ENCODE measurements at places on chromosomes 1 and 21.

DNA sequence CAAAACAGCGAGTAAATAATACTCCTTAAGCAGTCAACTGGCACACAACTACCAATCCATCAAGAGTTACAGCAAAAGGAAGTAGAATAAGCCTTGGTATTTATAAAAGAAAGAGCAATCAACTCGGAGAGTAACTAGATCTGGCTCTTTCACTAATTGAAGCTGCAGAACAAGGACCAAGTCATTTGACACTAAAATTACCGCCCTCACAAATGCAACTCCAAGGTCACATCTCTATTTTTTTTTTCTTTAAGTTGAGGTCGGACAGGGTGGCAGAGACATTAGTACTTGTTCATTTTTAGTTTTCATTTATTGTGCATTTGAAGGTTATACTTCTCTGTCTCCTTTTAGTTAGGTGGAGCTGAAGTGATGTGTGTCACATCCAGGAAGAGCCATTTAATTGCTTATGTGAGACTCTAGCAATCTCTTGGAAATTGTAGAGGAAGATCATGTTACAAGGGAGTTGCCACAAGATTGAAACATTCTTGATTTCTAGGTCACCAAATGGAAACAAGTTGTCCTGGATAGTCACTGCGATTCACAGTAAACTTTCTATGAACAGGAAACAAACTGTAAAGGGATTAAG, 138.1 kb upstream of the ADAMTS5 start:
- DNase-seq = no peak

- no peak for DNase-seq
Measured at GRCh38 chr1:12477936-12478611, 139.9 kb downstream of the DHRS3 start.

- DNase-seq = peak; percentile 31
Measured at GRCh38 chr1:236608930-236609726, 4.8 kb upstream of the HEATR1 start.

- no peak for DNase-seq
Measured at GRCh38 chr21:35057428-35057827, 8.3 kb upstream of the RUNX1 start.

DNA sequence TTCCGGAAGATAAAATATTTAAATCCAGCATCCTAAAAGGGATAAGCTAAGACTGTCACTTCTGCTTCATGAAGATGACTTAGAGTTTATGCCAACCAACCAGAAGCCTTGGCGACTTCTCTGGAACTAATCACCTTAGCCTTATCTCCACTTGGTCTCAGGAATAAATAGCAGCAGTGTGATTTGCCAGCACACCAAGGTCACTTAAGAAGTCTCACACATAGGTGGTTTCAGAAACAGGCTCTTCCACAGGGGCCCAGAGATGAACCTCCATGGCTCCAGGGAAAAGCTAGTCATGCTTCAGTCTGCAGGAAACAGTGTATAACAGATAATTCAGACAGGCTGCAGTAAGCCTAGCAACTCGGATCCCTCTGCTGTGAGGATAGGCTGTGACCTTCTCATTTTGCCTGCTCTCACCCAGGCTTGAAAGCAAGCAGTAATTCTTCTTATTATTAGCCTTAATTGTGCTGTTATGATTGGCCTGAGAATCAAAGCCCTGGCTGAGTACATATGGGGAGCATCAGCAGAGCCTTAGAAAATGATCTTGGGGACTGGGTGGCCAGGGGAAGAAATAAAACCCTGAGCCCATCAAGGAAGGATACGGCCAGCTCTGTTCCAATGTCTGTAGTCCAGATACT, 84.7 kb downstream of the WLS start:
- DNase-seq = no peak

GRCh38 chr1:190477762-190478148, at the start of gene BRINP3:
BRINP3 (minus strand) TSS chr1:190477864.
- no peak for DNase-seq

- DNase-seq = peak; percentile 66
Measured at GRCh38 chr1:165403835-165404482, 41.0 kb downstream of the RXRG start.

- DNase-seq = no peak
Measured at GRCh38 chr1:193070942-193071341, 11.5 kb downstream of the RO60 start.

- no peak for DNase-seq
Measured at GRCh38 chr1:39979654-39980053, 24.7 kb downstream of the MFSD2A start.

DNA sequence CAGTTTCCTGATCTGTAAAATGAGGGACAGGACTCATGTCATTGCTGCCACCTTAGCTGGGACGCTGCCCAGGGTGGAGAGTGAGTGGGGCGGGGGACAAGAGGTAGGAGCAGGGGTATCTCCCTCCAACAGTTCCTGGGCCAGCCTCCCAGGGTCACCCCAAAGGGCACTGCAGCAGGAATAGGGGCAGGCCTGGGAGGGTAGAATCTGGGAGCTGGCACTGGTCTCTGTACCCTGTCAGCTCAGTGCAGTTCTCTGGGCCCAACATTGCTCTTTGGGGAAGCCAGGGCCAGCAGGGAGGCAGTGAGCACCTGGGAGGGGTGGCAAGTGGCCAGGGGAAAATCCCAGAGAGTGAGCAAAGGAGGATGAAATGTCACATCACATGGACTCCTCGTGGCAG, 55.8 kb downstream of the ELK4 start:
- no peak for DNase-seq

- DNase-seq = no peak
Measured at GRCh38 chr1:224535641-224536040, 80.5 kb upstream of the CNIH3 start.

- DNase-seq = no peak
Measured at GRCh38 chr21:37249112-37249904, 17.8 kb downstream of the VPS26C start.

DNA sequence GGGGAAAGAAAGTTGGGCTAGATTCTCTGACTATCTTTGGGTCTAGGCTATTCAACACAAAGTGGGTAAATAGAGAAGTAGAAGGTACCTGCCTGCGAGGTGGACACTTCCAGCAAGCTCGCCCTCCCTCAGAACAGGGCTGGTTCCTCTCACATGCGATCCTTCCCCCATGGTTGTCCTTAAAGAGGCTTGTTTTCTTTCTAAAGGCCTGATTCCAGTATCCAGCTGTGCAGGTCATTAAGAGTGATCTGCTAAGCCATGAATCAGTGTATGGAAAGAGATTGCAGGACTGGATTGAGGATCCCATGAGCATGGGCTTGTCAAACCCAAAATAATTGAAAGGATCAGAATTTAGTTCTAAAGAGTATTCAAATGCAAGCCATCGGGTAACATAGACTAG, 189.0 kb downstream of the URB2 start:
- DNase-seq = no peak

DNA sequence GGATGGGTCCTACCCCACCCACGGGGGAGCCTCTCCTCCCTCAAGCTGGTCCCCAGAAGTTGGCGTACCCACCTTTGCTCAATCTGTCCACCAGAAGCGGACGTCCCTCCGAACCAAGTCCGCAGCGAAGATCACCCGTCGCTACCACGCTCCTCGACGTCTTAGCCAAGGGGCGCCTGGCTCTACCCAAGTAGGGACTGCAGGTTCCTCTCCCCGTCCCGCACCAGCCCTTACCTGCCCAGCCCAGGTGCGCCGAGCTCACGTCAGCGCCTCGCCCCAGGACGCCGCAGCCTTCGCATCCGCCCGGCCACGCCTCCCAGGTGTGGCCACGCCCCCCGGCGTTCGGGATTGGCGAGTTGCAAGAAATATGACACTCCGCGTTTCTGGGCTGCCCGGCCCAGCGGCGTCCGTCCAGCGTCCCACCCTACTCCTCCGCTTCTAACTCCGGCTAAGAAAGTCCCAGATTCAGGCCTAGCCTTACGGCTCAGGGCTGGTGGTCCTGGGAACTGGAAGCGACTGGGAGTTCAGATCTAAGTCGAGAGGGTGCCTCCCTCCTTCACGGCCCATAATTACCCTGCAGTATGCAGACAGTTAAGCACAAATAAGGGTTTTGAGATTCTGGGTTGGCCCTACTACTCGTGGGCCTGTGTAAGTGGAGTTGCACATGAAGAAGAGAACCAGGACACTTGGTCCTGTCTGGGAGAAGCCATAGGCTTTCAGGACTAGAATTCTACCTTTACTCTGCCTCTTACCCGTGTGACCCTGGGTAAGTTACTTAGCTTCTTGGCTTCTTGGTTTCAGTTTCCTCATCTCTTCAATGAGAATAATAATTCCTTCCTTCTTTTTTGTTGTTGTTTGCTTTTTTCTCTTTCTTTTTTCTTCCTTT, at the start of gene IRF6:
Gene IRF6 (minus strand): TSS at position 268 of the 886 bp plus-strand sequence. CDS start 4,729 bp downstream, outside the sequence.
- DNase-seq = peak; percentile 83

DNA sequence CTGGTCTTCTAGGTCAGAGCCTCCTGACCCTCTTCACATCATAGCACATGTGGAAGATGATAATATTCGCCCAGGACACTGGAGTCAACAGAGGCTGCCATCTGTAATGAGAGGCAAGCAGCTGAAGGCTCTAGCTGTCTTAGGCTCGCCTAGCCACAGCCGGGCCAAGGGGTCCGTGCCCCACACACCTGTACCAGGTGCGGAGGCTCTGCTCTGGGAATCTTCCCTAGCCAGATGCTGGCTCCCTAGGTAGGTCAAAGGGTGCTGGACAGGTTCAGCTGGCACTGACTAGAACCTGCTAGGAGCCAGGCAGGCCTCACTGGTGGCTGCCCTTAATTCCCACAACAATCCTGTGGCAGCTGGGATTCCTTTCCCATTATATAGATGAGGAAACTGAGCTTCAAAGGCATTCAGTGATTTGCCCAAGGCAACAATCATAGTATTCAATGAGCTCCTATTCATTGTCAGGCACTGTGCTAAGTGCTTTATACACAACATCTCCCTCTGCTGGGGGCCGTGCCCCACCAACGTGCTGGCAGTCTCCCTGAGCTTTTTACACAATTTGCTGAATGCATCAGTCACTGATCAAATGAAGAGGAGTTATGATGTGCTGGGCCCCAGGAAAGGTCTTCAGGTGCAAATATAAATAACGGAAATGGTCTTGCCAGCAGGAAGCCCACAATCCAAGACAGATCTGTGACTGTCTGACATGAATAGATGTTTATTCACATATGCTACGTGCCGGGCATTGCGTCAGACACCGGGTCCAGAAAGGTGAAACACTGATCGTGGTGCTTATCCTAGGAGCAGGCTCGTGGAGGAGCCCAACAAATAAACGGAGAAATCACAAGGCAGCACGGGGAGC, 58.0 kb downstream of the DDX20 start:
- no peak for DNase-seq

- no peak for DNase-seq
Measured at GRCh38 chr21:45989355-45990048, 7.9 kb downstream of the COL6A1 start.

- DNase-seq = no peak
Measured at GRCh38 chr21:35622612-35623011, 437.7 kb downstream of the SETD4 start.

- DNase-seq = no peak
Measured at GRCh38 chr1:98910827-98911226, 93.8 kb downstream of the PLPPR5 start.

DNA sequence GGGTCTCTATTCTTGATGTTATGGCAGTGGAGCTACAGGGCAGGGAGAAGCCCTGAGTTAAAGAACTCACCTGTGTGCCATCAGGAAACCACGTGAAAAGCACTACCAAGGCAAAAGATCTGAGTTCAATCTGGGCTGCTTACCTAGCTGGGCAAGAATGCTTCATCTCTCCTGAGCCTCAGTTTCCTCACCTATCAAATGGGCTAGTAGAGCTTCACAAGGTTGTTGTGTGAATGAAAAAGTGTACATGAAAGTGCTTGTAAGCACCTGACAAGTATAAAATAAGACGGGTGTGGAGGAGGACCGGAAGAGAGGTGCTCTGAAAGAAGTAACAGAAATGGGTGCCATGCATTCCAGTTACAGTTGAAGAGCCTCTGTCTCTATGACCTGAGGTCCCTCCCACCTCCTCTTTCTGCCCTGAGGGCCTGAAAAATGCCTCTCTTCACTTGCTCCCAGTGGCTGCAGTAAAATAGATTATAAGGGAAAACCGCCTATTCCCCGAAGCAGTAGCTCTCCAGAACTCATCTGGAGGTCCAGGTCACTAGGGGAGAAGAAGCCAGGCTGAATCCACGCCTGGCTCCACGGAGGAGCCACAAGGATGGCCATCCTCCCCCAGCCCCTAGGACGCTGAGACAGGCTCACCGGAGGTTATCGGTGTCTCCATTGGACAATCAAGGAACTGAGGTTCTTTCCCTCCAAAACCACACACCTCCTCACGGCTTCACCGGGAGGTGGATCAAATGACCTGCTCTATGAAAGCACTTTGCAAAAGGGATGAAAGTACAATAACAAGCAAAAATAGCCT, 1.4 kb downstream of the GPR161 start:
- no peak for DNase-seq

GRCh38 chr1:164611754-164612642, 53.0 kb downstream of the PBX1 start:
- DNase-seq = peak; percentile 71

GRCh38 chr1:211643324-211644212, 31.9 kb downstream of the NEK2 start:
- peak; percentile 88 for DNase-seq

DNA sequence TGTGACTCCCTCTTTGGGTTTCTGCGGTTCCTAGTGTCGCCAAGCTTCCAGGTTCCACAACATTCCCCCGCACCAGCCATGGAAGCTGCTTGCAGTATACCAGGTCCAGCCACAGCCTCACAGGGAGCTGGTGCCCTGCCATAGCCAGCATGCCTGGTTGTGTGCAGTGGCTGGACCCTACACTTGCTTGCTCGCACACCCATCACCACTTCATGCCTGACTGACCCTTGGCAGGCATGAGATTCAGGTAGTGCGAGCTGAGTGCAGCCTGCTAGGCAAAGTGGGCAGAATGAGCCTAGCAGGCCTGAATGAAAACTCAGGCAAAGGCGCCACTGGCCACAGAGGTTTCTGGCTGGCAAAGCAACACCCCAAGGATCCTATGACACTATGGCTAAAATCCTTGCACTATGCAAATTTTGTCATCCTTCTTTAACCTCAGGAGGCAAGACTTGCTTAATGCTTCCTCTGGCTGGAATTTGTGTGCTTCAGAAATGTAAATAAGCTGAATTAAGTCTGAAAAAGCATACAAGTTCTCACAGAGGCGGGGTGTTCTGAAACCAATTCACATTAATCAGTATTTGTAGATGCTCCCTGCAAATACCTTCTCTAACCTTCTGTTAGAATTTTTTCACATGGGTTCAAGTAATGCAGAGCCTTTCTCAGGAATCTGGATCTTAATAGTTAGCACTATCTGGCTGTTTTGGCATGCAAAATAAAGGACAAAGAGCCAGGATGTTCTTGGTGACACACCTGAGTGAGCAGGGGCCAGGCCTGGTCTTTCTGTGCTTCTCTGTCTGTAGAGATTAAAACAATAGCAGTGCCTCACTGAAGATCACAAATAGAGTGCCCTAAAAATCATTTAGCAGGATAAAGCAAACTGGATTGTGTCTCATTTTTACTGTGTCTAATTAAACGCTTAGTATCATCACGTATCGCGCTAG, 256.9 kb downstream of the GPATCH2 start:
- no peak for DNase-seq
